ENCODE measurements at places on chromosomes 5 and 9.

DNA sequence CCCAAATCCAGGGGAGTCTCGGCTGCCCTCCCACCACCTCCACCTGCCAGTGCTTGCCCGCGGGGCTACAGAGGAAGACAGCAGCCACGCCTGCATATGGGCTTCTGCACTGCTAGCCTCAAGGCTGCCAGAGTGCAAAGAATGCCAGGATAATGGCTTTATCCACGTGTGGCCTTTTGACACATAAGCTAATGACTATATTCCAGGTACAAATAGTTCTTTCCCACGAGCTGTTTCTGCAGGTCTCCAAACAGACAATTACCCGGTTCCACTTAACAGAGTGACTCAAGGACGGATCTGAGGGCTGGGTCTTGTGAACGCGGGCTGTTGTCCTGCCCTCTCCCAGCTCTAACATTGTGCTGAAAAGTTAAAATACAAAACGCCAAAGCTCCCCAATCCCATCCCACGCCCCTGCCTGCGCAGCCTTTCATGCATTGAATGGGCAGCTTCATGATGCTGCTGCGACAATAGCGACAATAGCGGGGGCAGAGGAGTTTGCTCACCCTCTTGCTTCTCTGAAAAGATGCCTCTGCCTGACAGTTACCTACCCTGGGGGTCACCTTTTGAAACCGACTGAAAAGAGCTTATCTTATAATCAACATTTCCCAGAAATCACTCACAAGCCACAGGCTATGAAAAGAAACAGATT lies 39.1 kb upstream of the MSH3 start:
- DNase-seq = no peak

DNA sequence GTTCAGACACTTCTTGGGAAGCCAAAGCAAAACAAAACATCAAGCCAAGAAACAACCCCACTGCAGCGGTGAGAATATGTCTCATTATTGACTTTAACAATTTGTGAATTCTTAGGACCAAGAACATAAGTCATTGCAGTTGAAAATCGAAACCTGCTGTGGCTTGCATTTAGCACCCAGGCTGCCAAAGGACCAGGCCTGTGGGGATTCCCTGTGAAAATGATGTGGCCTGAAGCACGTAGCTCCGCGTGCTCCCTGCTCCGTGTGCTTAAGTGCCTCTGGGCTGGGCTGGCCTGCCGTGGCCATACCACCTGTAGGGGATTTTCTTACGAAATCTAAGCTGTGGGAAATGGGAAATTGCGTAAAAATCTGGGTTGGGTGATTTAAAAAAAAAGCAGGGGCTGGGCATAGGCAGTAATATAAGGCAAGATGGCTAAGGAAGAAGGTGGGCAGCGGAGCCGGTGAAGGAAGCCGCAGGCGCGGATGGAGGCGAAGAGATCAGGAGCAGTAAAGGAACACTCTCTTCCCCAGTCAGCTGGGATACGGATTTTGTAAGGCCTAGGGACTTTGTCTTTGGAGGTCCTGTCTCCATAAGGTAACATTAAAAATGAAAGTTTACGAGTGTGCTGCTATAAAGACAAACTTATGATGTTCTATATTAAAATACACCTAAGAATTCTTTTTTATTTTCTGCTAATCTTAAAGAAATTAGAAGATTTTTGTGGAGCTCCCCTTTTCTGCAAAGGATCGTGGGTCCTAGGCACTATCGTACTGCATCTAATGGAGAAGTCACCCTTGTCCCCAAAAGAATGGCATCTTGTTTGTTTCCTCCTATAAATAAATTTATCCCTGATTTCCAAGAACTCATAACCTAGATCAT lies 189.6 kb upstream of the SEMA6A start:
- DNase-seq = no peak

DNA sequence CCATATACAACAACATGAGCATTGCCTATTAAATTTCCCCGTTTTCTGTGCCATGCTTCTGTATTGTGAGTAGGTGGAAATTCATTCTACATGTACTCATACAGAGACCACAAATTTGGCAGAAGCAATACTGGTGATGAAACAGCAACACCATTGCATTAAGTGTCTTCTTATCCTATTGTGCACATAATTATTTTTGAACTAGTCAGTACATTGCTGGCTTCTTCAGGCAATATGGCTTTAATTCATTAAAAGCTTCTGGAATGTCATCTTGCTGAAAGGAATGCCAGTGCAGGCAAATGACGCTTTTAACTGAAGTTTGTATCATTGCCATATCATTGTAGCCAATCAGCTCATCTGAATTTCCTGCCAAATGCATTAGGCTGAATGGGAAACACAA lies 82.6 kb downstream of the KIAA1958 start:
- no peak for DNase-seq

GRCh38 chr5:36438765-36439561 lies 137.3 kb upstream of the RANBP3L start:
- DNase-seq = no peak

DNA sequence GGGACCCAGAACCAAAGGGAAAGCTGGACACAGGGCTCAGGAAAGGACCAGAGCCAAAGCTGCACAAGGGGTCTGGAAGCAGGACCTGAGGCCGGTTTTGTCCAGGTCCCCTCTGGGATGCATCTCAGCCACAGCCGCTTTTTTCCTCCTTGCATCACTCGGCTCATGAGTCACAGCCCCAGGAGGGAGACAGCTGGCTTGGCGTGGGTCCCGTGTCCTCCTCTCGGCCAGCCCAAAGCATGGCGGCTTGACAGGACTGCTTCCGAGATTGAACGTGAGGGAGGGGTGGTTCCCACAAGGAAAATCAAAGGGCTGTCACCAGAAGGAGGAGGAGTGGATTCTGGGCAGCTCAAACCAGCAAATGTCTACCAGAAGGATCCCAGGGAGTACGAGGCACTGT lies 56.7 kb upstream of the CPLX2 start:
- no peak for DNase-seq

DNA sequence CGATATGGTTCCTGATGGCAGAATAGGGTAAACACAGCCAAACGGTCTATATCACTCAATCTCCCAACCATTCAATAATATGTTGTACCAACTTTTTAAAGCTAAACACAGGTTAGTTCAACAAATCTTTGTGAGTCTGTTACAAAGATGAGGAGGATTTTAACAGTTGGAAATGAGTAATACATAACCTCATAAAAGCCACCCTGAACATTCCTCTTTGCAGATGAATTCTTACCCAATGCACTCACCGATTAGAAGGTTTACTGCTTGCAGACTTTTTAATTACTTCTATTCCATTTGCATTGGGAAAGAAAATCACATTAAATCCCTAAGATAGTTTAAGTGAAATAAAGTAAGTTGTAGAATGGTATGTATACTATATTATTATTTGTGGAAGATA lies 23.3 kb upstream of the TRMT10B start:
- no peak for DNase-seq

DNA sequence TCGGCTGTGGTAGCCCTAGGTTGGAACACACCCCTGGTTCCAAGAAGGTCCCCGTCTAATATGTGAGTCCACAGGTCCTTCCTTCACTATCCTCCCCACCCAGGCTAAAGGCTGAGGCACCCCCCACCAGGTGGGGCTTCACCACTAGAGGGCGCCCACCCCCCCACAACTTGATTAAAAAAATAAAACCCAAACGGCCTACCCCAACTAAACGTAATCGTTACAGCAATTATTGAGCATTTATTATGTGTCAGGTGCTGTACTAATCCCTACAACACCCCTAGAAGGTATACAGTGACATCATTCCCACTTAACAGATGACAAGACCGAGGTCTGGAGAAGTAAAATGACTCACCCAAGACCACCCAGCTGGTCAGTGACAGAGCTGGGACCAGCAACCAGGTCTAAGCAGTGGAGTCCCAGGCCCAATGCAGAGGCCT lies 65.0 kb downstream of the FGF18 start:
- DNase-seq = no peak

DNA sequence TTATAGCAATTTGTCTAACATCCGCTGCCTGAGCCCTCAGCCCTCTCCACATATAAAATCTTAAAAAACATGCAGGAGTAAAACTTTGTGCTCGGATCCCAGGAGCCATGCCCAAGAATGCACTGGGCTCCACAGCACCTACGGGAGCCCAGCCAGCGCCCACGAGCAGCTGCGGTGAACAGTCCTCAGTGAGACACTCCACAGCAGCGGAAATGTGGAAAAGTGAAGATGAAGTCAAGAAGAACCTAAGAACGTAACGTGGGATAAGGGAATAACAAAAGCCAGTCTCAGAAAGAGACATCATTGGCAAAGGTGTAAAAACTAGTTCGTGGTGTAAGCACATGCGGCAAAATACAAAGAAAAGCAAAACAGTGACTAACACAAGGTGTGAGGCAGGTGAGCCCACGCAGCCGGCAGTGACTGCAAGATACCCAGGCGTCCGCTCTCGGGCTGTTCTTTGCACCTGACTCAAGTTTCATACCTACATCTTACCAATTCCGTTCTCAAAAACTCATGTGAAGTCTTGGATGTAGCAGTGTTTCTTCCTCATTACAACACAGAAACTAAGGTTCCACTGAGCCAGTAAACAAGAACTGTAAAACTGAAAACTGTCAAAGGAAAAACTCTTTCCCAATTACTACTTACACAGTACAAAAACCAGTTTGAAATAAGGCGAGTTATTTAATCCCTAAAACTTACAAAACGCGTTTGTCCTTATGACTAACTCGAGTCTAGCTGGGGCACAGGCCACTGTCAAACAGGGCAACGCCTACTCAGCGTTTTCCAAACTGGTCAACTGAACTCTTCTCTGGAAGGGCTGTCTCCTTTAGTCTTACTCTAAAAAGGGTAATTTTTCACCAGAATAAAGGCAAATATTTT lies 1.7 kb downstream of the CAMSAP1 start:
- no peak for DNase-seq

- DNase-seq = no peak
Measured at GRCh38 chr9:69898714-69899209, 78.1 kb downstream of the CFAP95 start.

- DNase-seq = no peak
Measured at GRCh38 chr9:6121707-6122106, 93.9 kb upstream of the IL33 start.

DNA sequence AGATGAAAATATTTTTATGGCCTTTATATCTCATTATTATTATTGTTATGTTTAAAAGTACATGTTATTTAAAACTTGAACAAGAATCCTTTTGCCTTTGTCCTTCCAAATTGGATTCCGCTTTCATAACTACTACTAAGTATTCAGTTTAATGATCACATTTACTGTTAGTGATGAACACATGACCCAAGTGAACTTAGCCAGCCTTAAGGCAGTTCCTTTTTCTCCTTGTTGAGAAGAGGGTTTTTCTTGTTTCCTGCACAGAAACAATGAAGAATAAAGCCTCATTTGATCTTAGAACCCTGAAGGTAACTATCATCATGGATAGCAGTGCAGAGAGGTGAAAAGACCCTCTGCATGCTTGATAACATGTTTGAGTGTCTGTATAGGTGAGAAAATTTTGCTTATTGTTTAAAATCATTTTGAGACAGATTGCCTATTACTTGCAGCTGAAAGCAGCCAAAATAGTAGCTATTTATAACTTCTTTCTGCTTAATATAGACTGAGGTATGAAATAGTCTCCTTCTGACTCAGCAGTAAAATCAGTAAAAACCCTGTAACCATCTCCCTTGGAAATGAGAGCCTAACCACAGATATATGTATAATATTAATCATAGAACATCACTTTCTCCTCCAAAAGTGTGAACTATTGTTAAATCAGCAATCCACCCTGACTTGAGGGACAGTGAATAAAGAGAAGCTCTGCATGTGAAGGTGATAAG lies 266.2 kb downstream of the SPATA31D1 start:
- no peak for DNase-seq

DNA sequence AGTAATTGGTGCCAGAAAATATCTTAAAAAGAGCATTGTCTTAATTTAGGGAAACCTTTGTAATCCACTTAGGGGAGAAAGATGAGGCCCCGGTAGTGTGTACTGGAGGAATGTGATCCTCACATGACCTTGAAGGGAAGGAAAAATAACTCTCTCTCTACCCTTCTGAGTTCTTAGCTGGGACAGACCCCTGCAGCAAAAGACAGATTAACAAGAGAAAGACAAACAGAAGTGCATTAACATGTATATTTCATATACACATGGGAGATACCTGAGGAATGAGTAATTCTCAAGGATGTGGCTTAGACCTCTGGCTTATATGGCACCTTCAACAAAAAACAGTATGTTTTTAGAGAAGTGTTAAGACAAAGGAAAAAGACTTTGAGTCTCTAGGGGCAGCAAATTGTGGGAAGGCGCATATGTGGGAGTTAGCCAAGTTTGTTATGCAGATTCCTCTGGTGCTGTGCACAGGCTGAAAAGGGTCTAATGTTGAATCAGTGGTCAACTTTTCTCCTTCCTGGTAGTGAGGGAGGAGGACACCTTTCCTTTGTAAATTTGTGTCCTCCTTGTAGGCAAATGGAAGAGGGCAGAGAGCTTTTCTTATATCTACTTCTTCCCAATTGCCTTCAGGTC lies 138.8 kb downstream of the LRRC70 start:
- no peak for DNase-seq

DNA sequence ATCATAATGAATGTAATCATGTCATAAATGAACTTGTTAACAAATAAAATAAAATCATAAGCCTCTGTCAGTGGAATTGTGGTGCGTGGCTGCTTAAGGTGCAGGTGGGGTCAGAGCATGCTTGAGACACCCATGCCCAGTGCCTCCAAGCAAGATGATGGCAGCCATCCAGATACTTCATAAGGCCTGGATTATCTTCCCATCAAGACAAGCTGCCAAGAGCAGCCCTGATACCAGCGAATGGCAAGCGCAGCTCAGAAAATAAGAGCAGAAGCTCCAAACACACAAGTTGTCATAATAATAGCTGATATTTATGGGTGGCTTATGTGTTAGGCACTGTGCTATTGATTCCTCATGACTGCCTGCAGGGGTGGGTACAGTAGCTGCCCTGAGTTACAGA lies 21.8 kb upstream of the LMX1B start:
- DNase-seq = no peak

DNA sequence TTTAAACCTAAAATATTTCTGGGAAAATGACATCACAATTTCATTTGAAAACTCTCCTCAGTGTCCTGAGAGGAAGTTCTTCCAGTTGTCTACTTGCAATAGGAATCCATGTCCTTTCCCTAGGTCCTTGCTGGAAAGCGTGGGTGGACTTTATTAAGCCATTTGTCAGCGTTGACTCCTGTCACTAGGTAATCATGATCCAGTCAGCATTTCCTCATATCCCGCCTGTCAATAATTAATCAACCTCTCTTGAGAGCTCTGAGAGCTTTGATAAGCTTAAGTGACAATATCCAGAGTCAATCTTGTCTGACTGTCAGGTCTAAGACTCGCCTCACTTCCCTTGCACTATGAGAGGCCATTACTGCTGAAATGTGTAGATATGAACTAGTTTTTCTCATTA lies 107.2 kb upstream of the SLIT3 start:
- no peak for DNase-seq

- DNase-seq = no peak
Measured at GRCh38 chr5:142254431-142254830, 70.4 kb downstream of the SPRY4 start.

GRCh38 chr5:128538000-128538249 lies at the start of gene FBN2:
FBN2 (minus strand) TSS chr5:128538245; CDS start chr5:128537603, 642 bp downstream.
- no peak for DNase-seq

GRCh38 chr5:68708842-68709170 lies 385.0 kb upstream of the SLC30A5 start:
- DNase-seq = no peak
